ENCODE measurements at places on chromosomes 2 and 18.

DNA sequence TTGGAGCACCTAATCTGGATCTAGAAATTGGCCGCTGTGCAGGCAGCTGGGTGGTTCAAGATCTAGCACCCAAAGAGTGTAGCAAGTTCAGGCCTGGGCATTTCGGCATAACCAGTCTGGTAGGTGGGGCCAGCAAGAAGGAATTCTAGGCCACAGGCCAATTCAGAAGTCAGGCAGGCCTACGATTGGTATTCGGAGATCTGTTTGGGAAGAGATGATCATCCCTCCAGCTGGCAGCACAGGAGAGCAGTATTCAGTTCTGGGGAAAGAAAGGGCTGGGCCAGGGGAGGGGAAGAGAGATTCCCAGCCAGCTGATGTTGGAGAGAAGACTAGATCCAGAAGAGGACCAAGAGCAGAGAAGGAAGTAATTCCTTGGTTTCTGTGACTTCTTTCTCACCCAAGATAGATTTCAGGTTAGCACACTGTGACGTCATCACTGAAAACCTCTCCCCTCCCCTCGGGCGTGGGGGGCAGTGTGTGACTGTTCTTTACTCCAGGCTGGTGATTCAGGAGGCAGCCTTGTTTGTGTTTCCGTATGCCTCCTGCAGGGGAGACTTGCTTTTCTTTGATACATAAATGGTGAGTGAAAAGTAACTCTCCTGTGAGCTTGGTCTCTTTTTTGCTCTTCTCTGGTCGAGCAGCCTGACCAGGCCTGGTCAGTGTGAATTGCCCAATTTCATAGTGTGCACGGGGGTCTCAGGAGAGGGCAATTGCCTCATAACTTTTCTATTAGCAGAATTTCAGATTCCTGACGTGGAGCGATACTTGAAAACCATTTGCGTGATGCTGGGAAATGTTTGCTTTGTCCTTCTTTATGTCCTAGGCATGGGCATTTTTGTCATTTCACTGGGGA lies 61.1 kb downstream of the MEIS1 start:
- no peak for DNase-seq

DNA sequence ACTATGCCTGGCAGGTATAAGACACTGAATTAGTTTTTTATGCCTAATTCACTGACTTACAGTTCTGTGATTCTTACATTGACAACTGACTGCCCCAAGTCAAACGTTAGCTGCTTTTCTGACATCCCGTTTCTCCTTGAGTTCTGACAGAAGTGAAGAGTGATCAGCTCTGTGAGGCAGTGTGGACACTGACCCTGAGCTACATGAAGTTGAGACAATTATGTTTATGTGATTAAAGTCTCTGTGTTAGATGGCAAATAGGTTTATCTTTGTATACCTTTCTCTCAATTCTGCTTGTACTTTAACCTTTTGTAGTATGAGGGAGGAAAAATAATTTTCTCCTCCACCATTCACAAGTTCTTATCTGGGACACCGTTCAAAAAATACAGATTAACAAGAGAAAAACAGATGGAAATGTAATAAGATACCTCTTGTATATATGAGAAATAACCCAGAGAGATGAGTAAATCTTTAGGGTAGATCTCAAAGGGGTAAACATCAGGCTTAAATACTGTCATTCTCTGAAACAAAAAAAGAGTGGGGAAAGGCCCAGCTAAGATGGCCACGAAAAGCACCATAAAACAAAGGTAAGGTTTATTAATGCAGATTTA lies 85.4 kb upstream of the B3GNT2 start:
- no peak for DNase-seq

- no peak for DNase-seq
These were observed 123.3 kb downstream of the PXDN start for GRCh38 chr2:1621041-1621440.

GRCh38 chr2:196337208-196337953 lies 166.0 kb upstream of the STK17B start:
- DNase-seq, result no peak

GRCh38 chr18:52190631-52191030 lies 149.4 kb upstream of the DCC start:
- DNase-seq, result no peak

DNA sequence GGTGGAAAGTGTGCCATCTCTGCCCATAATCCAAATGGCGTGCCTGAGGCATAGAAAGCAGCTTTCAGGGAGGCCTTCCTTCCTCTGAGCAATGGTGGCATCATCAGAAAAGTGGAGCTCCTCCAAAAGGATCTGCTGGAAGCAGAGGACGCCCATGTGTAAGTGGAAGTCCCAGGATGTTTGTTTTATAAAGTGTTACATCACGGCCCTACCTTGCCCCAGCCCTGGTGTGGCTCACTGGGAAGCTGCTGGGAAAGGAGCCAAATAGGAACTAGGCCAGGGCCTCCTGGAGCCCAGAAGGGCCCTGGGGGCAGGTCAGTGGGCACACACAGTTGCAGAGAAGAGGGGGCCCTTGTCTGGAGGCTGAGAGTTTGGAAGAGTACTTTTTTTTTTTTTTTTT lies 4.2 kb upstream of the ODC1 start:
- DNase-seq, result no peak

DNA sequence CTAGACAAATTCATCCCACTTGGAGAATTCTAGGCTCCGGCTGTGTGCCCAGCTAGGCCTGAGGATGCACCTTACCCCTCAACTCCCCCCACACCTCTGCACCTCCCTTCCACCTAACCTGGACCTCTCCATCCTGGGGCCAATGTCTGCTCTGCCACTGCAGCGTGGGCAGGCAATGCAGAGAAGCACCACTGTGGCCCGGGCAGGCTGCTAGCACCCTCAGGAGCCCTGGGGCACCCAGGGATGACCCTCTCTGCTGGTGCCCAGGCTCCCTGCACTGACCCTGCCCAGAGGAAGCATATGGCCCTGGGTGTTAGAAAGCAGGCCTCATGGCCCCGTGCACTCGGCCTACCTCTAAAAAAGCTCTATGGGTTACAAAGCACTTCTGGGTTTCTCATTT lies 49.6 kb downstream of the ADCY3 start:
- DNase-seq, result no peak

DNA sequence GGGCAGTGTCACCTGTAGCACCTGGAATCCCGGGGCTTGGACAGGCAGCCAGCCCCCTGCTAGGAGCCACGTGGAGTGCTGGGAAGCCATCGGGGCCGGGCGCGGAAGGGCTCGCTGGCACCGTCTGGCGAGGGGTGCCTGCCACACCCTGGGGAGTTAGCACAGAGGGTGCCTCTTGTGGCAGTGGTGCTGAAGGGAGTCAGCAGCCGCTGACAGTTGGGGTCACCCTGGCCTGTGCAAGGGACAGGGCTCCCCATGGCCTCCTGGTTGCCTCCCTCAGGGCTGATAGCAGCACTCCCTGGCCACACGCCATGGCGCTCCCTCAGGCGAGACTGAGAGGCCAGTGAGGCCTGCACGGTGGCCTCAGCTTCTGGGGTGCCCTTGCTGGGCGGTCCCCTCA lies 13.9 kb upstream of the D2HGDH start:
- DNase-seq, result no peak

DNA sequence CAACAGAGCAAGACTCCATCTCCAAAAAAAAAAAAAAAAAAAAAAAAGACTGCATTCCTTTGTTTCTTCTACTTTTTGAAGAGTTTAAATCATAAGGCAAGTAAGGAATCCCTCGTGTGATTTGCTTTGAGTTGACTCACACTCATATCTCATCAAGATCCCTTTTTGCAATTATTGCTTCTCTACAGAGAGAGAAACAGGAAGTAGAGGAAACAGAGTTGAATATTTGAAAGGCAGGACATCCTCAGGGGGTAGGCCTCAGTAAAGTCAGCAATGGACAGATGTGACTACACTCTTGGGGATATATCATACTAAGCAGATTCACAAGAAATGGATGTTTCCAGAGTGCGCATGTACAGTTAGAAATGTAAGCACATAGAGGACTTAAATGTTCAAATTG lies 11.2 kb upstream of the EFR3B start:
- DNase-seq, result no peak

DNA sequence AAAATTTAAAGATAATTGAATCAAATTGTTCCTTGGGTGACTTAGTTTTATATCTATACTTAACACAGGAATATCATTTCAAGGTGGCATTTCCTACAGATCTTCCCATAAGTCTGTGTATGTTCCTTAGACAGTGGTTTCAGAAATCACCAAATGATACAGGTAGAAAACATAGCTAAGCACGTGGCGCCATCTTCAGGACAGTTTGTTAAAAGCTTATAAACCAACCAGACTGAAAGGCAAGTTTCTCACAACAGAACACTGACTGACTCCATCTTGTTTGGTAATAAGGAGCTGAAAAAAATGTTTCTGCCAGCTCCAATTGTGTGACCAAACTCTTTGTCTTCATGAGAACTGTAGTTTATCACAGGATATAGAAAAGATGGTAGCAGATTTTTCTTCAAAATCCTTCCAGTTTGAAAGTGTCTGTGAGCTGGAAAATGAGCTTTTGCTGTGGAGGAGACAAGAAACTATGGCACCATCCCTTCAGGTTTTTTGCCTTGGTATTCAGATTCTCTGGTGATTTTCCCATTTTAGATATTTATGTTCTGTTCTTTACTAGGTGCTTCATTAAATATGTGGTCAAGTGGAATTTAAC lies 34.8 kb upstream of the NEUROD1 start:
- no peak for DNase-seq

- DNase-seq, result no peak
These were observed 71.7 kb downstream of the DNMT3A start for GRCh38 chr2:25270061-25270460.

GRCh38 chr2:198611201-198611600 lies 806.8 kb downstream of the PLCL1 start:
- no peak for DNase-seq

DNA sequence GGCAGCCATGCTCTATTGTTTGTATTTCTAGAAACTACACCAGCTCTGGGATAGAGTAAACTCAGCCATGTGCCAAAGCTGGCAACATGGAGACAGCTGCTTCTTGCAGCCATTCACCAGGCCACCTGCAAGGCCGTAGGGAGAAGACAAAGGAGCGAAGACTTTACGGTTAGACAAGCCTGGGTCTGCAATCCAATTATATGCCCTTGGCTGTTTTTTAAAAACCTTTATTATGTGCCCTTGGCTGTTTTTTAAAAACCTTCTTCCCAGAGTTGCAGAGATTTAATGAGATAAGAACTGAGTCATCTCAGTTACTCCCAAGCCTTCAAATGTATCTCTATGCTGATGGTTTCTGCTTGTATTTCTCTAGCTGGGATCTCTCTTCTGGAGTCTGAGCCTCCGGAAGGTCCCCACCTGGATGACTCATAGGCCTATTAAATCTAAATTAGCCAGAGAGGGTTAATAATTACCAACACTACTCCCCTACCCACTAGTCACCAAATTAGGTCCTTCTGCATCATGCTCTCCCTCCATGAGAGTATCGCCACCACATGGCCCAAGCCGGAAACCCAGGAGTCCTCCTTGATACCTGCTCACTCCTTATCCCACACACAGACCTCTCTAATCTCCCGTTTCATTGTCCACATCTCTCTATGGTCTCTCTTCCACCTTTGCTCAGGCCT lies 17.5 kb upstream of the DPP4 start:
- DNase-seq, result no peak

DNA sequence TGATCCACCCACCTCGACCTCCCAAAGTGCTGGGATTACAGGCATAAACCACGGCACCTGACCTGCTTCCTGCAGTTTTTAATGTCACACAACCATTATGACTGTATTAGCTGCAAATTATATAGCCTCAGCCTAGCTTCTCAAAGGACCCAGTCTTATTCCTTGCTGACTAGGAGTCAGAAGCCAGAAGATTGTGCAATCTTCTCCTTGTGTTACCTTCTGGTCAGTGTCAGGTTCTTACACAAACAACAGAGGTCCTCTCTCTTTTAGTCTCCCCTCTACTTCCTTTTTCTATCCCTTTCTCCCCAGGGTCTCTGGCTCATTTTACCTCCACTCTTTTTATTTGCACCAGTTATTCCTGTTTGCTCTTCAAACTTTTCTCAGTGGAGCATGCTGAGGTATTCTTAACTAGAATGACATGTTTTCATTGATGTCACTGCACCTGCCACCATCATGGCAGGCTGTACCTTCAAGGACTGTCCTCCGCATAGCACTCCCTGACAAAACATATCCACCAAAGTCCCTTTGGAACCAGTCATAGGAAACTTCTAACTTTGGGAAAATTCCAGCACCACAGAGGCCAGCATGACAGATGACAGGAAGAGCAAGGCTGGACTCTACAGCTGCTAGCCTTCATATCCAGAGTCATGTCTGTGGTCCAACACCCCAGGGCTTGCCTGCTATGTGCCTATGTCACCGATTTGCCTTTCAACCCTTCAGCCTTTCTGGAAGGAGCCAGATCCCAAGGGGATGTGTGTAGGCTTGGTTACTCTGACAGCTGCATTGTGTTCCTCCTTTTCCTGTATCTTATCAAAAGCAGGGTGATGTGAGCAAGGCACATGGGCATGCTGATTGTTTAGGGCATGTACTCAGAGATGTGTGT lies 45.2 kb upstream of the EPC2 start:
- DNase-seq, result no peak

GRCh38 chr18:20966795-20967194 lies 144.8 kb downstream of the ROCK1 start:
- DNase-seq, result no peak

Measured in cortex of kidney (tissue), 1 donor.